ENCODE measurements at places on chromosomes 6 and 20. TPM values are rescaled to one million over a fixed set of nuclear protein-coding genes. Genes with fewer than 3 reads are reported as not detected.

ADGRF4 gene
- total RNA-seq, result not detected

MYLK4 gene
- 1.2 TPM for total RNA-seq

REM1 gene
- total RNA-seq, result 0.23 TPM

C20orf141 gene
- not detected for total RNA-seq

BPIFB4 gene
- not detected for total RNA-seq

PROKR2 gene
- total RNA-seq, result 4.8 TPM

EYS gene
- 1.4 TPM for total RNA-seq

IMPG1 gene
- total RNA-seq, result not detected

OLIG3 gene
- total RNA-seq, result 0.23 TPM

LY6G6F gene
- total RNA-seq, result not detected

RFX6 gene
- total RNA-seq, result not detected

NOTCH4 gene
- total RNA-seq, result 8.8 TPM

SIM1 gene
- 9.7 TPM for total RNA-seq

RSPH4A gene
- 16.1 TPM for total RNA-seq

HTR1B gene
- total RNA-seq, result 9.2 TPM

RWDD2A gene
- total RNA-seq, result 10.8 TPM

GHRH gene
- 2.3 TPM for total RNA-seq

GABRR1 gene
- total RNA-seq, result 0.46 TPM

PKHD1 gene
- total RNA-seq, result under 0.01 TPM

KHDC1L gene
- 0.69 TPM for total RNA-seq

Data from diencephalon (tissue), 1 donor.